Activated CD4-positive, alpha-beta T cell treated with anti-CD3 and anti-CD28 coated beads for 36 hours (primary cell): ENCODE measurements at places on chromosomes 2 and 18. TPM values are rescaled to one million over a fixed set of nuclear protein-coding genes. Genes with fewer than 3 reads are reported as not detected.

DNA sequence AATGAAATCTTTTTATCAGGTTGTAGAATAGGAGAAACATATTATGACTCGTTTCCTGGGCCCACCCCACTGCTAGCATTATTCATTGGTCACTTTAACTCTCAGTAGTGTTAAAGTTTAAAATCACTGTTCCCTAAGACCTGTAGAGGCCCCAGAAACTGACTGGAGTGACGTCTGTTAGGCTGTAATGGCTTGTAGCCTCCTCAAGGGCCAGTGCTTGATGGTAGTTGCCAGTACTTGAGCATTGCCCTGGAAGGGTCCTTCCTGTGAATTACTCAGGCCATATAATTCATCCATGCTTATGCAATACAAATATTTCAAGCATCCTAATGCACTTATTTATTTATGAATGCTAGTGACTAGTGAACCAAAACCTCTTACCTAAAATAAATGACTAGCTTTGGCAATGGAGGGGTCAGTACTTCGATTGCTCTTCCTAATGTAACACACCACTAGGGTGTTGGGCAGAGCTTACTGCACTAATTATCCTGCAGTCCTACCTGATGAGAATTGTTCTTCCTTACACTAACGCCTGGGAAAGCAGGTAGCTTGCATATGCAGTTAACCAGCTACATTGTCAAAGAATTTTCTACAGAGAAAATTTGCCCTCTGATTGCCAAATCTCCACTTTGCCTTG lies 31.2 kb downstream of the ARHGAP25 start:
- no peaks in the 10 kb centered on the region for H3K27me3 ChIP-seq
- peaks cover 98% of the 10 kb centered on the region for H3K4me1 ChIP-seq
- H3K4me3 ChIP-seq: peak overlapping the region; percentile 72
- H3K36me3 ChIP-seq: peaks cover 13% of the 10 kb centered on the region
- peak overlapping the region; percentile 99 for H3K27ac ChIP-seq

- H3K36me3 ChIP-seq: peaks cover 31% of the 10 kb centered on the region
- peaks cover 41% of the 10 kb centered on the region for H3K4me1 ChIP-seq
- no peaks in the 10 kb centered on the region for H3K27me3 ChIP-seq
Observed at GRCh38 chr2:233092432-233093165, 32.5 kb downstream of the INPP5D start.

- H3K36me3 ChIP-seq: no peaks in the 10 kb centered on the region
- H3K4me3 ChIP-seq: no peak overlapping the region
- H3K27me3 ChIP-seq: no peaks in the 10 kb centered on the region
- DNase-seq: no peak
- H3K4me1 ChIP-seq: peaks cover 9% of the 10 kb centered on the region
Observed at GRCh38 chr2:177281400-177282180, 17.1 kb upstream of the NFE2L2 start.

GRCh38 chr2:219149667-219150066 lies 10.9 kb downstream of the NHEJ1 start:
- H3K4me3 ChIP-seq: no peak overlapping the region
- peaks cover 1% of the 10 kb centered on the region for H3K4me1 ChIP-seq
- H3K27me3 ChIP-seq: no peaks in the 10 kb centered on the region
- DNase-seq: no peak

DNA sequence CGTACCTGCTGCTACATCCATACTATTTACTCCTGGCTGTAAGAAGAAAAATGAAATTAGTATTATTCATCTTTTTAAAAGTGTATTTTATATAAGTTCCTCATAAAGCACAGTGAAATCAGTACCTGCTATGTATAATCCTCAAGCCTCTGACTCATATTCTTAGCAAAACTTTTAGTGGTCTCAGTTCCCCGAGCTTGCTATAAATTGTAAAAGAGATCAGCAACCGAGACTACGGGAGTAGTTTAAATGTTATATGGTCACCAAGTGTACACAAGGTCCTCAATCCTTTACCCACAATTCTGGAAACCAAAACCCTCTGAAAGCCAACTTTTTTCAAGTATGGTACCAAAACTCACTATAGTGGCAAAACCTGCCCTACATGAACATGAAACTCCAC lies 24.2 kb downstream of the PRPF40A start:
- H3K27me3 ChIP-seq: no peaks in the 10 kb centered on the region
- H3K4me1 ChIP-seq: peaks cover 34% of the 10 kb centered on the region
- H3K4me3 ChIP-seq: no peak overlapping the region
- DNase-seq: no peak

DNA sequence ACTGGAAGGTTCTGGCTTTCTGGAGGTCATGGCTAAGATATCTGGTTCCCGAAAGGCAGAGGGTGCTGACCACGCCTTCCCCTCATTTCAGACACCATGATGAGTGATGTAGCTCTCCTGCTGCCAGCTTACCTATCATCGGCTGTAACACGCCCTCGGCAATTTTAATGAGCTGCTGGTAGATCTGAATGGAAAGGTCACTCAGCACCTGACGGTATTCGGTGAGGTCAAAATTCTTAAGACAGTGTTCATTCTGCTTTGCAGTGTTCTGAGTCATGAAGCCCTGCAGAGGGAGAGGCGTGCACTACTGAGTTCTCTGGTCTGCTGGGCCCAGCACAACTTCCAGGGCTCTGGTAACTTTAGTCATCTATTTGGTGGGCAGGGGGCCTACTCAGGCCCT lies 25.7 kb upstream of the ACAA2 start:
- H3K4me3 ChIP-seq: no peak overlapping the region
- H3K27ac ChIP-seq: no peak overlapping the region
- no peak for DNase-seq
- no peaks in the 10 kb centered on the region for H3K4me1 ChIP-seq
- no peaks in the 10 kb centered on the region for H3K27me3 ChIP-seq
- H3K36me3 ChIP-seq: no peaks in the 10 kb centered on the region

GRCh38 chr2:51846796-51847195 lies 814.9 kb upstream of the NRXN1 start:
- DNase-seq: no peak
- no peaks in the 10 kb centered on the region for H3K36me3 ChIP-seq
- H3K4me3 ChIP-seq: no peak overlapping the region
- no peak overlapping the region for H3K27ac ChIP-seq
- H3K4me1 ChIP-seq: no peaks in the 10 kb centered on the region
- no peaks in the 10 kb centered on the region for H3K27me3 ChIP-seq

- H3K36me3 ChIP-seq: no peaks in the 10 kb centered on the region
- no peak for DNase-seq
- H3K27ac ChIP-seq: no peak overlapping the region
- H3K27me3 ChIP-seq: peaks cover 2% of the 10 kb centered on the region
Observed at GRCh38 chr18:11251229-11251890, 102.0 kb upstream of the PIEZO2 start.

- DNase-seq: no peak
- H3K4me3 ChIP-seq: no peak overlapping the region
- no peaks in the 10 kb centered on the region for H3K4me1 ChIP-seq
- H3K27me3 ChIP-seq: no peaks in the 10 kb centered on the region
Observed at GRCh38 chr18:79753391-79753851, 44.3 kb upstream of the KCNG2 start.

DNA sequence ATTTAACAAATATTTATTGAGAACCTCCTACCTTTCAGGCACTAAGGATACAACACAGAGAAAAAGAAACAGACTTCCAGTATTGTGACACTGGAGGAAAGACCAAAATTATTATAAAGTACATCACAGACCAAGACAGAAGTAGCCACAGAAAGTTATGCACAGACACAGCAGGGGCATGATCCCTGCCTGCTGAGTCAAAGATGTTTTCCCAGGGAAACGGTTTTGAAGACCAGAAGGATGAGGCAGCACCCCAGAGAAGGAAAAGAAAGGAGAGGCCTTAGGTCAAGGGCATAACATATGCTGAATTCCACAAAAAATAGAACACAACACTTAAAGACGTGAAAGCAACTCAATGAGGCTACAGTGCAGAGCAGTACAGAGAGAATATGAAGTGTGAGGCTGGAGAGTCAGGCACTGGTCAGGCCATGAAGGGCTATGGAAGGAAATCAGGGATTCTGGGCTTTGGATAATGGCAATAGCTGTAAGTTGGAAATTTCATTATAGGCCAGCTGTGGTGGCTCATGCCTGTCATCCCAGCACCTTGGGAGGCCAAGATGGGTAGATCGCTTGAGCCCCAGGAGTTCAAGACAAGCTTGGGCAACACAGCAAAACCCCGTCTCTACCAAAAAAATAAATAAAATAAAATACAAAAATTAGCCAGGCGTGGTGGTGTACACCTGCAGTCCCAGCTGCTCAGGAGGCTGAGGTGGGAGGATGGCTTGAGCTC lies 8.2 kb downstream of the ADAM17 start:
- no peaks in the 10 kb centered on the region for H3K27me3 ChIP-seq
- no peak for DNase-seq
- peak overlapping the region; percentile 8 for H3K27ac ChIP-seq
- H3K36me3 ChIP-seq: peaks cover 14% of the 10 kb centered on the region

DNA sequence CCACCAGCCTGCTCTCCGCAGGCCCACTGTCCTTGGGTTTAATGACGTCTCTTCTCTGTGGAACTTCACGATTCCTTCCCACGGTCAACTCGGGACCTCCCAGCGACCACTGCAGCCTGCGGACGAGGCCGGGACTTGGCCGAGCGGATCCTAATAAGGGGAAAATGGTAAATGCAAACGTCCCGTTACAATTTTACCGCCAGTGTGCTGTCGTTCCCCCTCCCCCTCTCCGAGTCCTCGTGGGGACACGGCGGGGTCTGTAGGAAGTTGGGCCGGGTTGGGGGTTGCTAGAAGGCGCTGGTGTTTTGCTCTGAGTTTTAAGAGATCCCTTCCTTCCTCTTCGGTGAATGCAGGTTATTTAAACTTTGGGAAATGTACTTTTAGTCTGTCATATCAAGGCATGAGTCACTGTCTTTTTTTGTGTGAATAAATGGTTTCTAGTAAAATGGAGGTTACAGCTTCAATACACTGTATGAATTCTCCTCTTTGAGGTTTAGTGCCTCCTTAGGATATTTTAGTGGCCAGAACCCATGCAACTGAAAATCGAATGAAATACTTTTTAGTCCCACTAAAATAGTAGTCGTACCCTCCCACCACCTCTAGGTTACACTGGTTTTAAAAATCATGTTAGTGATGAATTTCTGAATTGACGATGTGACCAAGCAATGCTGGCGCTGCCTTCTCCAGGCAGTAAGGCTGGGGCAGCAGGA lies 2.3 kb downstream of the HOXD11 start:
- H3K4me1 ChIP-seq: peaks cover 24% of the 10 kb centered on the region
- no peaks in the 10 kb centered on the region for H3K36me3 ChIP-seq
- no peak for DNase-seq
- H3K4me3 ChIP-seq: no peak overlapping the region
- peaks cover 79% of the 10 kb centered on the region for H3K27me3 ChIP-seq

DNA sequence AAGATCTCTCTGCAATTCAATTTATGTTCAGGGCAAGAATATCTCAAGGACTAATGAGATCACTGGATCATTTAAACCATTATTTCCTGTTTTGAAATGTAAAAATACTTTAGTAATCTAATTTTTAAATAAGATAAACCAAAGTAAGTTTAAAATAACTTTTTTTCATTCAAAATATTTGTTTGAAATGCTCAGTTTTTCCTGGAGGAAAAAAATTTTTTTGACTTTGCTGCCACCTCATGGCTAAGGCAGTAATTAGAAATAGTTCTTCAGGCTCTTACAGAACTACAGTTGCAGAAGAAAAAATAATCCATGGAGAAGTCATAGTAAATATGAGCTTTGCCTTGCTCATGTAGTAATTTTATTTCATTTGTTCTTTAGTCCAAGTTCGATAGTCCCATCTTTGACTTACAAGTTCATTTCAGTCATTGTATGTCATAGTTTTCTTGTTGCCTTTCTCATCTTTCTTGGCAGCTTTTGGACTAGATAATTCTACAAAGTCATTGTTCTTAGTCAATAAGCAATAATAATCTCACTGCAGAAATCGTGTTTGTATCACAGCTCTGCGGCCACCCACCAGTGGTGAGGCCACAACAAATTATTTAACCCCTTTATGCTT lies 127.4 kb downstream of the DPP4 start:
- no peaks in the 10 kb centered on the region for H3K27me3 ChIP-seq
- H3K4me1 ChIP-seq: no peaks in the 10 kb centered on the region
- H3K27ac ChIP-seq: no peak overlapping the region
- peak; percentile 30 for DNase-seq
- H3K4me3 ChIP-seq: no peak overlapping the region
- H3K36me3 ChIP-seq: no peaks in the 10 kb centered on the region

DNA sequence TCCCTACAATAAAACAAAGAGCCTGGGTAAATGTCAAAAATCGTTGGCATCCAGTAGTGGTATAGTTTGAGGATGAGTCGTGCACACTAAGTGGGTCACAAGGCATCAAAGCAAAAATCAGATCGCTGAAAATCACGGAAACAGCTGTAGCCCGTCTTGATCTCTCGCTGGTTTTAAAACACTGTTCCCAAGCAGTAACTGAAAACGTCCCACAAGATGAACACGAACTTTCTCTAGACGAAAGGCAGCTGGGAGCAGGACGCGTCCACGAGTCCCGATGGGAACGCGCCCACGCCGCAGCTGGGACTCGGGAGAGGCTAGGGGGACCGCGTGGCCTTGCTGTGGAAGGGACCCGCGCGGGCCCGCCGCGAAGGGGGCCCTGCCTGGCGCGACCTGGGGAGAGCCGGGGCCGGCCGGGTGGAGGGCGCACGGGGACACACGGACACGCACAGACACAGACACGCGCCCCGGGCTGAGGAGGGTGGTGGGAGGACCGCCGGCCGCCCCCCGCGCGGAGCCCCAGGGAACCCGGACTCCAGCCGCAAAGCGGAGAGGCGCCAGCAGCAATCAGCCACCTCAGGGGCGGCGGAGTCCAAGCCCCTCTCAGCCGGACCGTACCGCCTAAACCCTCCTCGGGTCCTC lies 651 bp downstream of the STK17B start:
- peak overlapping the region; percentile 98 for H3K27ac ChIP-seq
- peak; percentile 51 for DNase-seq
- peaks cover 39% of the 10 kb centered on the region for H3K4me1 ChIP-seq

DNA sequence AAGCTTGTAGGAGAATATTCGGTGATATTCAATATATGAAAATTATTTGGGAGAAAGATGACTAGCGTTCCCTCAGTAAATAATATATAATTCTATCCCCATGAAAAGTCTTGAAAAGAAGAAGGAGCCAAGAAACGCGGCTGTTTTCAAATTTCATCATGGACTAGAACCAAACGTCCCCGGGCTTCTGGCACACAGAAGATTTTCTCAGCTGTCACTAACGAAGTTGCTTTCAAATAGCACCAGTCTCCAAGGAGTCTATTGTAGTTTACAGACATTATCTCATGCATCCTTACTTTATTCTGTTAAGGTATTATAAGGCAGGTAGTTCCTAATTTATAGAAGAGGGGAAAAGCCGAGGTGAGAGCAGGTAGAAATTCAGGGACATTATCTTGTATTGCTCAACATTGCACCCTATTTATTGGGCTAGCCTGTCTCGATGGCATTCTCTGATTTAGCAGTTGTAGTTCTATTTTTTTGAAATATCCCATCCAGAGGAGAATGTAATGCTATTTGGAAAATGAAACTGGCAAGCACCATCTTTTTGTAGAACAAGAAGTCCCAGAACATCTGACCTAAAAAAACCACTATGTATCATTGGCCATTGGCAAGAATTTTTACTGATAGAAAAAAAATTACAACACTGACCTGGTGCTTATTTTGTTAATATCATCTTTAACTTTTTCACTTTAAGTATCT lies 198.1 kb upstream of the RASGRP3 start:
- H3K4me3 ChIP-seq: no peak overlapping the region
- H3K4me1 ChIP-seq: peaks cover 5% of the 10 kb centered on the region
- DNase-seq: no peak
- H3K27ac ChIP-seq: no peak overlapping the region
- H3K36me3 ChIP-seq: no peaks in the 10 kb centered on the region

GRCh38 chr2:189291460-189291859 lies 111.9 kb upstream of the COL5A2 start:
- H3K27me3 ChIP-seq: no peaks in the 10 kb centered on the region
- H3K4me1 ChIP-seq: peaks cover 45% of the 10 kb centered on the region
- H3K27ac ChIP-seq: peak overlapping the region; percentile 51
- no peak overlapping the region for H3K4me3 ChIP-seq

Gene IL1F10
- total RNA-seq: not detected

Gene NAT8
- total RNA-seq: not detected

Gene MRPL33
- 44.7 TPM for total RNA-seq

Gene ZNF396
- total RNA-seq: 0.47 TPM

Gene FLACC1
- 0.48 TPM for total RNA-seq
